Esophagus mucosa (tissue), 1 donor: ENCODE measurements at places on chromosomes 13 and 19.

- no peak for ATAC-seq
These were observed 98.7 kb upstream of the RNF113B start for GRCh38 chr13:98275681-98276171.

GRCh38 chr19:50815439-50815838, 8.1 kb downstream of the KLK1 start:
- ATAC-seq, result no peak

DNA sequence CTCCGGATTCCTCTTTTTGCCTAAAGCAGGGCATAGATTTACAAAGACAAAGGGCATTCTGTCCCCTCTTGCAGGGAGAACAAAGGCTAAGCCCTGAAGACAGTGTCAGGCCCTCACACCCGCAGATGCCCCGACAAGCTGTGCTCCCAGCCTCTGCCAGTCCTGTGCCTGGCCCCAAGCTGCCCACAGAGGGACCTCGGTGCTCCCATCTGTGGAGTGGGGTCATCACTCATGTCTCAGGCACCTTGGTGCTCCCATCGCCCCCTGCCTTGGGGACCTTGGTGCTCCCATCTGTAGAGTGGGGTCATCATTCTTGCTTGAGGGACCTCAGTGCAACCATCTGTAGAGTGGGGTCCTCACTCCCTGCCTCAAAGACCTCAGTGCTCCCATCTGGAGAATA, 24.3 kb downstream of the C13orf46 start:
- no peak for ATAC-seq

- ATAC-seq, result no peak
These were observed 16.2 kb downstream of the COMP start for GRCh38 chr19:18774782-18775444.

DNA sequence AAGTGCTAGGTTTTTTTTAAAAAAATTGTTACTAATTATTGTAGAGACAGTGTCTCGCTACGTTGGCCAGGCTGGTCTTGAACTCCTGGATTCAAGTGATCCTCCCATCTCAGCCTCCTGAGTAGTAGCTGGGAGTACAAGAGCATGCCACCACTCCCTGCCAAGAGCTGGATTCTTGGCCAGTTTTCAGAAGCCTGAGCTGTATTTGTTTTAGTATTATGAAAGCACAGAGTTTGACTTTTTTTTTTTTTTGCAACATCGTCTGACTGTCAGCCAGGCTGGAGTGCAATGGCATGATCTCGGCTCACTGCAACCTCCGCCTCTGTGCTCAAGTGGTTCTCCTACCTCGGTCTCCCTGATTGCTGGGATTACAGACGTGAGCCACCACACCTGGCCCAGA, 7.0 kb downstream of the ARMC6 start:
- peak; percentile 34 for ATAC-seq
